ENCODE measurements at places on chromosomes 16 and 17.

DNA sequence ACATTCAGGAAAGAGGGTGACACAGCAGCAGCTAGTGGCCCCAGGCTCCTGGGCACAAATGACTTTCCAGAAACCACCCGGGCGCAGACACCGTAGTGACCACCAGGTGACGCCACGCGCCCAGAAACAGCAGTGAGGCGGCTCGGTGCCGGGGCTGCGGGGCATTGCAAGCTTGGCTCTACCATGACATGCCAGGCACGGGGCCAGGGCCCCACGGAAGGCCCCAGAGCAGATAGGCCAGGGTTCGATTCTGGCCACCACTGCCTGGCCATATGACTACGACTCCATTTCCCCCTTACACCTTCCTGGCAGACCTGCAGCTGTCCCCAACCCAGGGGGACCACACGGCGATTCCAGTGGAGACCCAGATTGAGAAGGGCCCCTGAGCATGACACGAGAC, 6.7 kb downstream of the RHBDF1 start:
- DNase-seq, result peak; percentile 84

- DNase-seq, result no peak
Observed at GRCh38 chr16:1477033-1477432, 2.2 kb upstream of the CLCN7 start.

DNA sequence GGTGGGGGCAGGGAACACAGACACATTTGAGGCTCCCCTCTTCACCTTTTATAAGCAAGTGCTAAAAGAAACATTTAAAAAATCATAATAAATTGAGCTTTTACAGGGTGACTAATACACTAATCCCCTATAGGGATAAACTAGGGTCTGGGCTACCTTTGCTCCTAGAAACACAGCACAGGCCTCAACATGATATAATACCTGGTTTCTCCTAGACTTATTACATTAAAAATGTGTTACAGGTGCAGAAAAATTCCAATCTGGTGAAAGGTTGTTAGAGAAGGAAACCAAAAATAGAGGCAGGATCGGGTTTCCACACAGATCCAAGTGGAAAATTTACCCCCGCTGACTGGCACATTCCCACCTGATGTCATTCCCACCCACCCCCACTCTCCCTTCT, 124.7 kb upstream of the NOG start:
- no peak for DNase-seq

DNA sequence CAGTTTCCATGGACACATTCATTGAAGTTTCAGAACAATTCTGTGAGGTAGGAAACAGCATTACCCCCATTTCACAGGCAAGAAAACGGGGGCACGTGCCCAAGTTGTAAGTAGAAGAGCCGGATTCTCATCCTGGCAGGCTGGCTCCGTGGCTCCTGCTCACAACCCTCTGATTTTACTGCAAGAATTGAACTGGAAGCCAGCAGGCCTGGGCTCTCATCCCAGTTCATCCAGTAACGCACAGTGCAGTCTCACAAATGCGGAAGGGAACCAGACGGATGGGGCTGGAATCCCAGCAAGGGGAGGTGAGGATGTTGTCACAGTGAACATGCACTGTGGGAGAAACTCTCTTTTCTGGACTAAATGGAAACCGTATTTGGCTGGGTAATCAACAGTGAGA, 40.7 kb upstream of the DOC2B start:
- DNase-seq, result no peak

DNA sequence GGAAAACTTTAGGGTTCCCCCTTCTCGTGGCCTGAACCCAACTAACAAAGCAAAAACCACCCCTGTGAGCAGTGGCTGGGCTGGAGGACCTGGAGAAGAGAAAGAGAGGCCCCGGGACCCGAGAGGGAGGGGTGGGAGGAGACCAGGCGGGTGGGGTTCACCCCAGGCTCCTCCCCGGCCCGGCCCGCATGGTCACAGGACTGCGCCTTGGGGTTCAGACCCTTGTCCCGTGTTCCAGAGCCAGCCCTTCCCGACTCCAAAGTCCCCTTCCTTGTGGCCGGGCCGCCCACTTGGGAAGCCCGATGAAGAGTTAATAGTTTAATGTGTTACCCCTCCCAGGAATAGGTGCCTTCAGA, 852 bp downstream of the MARVELD3 start:
- no peak for DNase-seq

DNA sequence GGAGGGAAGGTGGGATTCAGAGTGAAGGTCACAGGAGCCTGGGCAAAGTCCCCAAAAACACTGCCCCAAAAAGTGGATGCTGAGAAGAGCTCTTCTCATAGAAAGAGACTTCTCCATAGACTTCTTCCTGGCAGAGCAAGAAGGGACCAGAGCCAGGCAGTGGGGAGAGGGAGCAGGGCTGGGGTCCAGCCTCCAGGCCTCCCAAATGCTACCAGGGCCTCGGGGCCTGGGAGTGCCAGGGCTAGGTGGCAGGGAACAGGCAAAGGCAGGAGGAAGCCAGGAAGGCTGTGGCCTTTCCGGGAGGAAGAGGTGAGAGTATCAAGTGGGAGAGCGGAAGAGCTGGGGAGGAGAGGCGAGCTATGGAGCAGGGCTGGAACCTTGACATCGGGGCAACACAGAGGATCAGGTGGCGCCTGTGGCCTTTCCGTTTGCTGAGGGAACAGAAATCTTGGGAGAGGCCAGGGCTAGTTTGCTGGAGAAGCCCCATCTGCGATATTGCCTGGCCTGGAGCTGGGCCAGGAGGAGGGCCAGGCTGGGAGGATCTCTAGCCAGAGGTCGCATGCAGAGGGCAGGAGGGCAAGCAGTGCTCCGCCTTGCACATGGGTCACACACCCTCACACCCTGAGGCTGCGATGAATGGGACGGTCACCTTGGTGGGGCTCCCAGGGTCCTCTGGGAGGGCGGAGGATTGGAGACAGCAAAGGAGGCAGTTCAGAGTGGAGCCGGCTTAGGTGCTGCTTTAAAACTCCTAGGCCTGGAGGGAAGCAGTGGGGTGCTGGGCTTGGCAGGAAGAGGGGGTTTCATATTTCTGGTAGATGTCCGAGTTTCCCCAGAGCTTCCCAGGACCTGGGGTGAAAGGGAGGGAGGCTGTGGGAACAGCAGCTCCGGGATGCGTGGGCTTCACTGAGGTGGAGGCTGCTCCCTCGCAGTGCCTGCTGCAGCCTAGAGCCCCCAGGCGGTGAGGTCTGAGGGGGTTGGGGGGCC, 3.4 kb downstream of the SLC16A5 start:
- no peak for DNase-seq

DNA sequence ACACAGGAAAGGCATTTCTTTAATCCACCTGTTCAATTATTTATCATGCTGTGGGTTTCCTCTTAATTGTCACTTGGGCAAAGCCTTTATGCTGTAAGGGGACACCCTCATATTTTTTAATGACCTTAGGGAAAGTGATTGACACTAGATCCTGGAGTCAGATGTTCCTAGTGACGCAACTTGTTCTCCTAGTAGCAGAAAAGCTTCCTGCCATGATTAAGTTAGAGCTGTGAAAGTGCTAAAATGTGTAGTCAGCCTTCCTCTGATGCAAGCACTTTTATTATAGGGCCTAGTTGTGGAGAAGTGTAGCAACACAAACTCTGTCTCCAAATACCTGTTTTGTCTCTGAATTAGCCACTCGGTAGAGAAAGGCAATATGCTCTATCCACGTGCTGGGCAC, 12.3 kb downstream of the TMEM100 start:
- no peak for DNase-seq

- DNase-seq, result no peak
Observed at GRCh38 chr16:86575754-86576557, 2.4 kb upstream of the FOXL1 start.

GRCh38 chr16:6160871-6161270, 1063.3 kb upstream of the EEF2KMT start:
- DNase-seq, result no peak

DNA sequence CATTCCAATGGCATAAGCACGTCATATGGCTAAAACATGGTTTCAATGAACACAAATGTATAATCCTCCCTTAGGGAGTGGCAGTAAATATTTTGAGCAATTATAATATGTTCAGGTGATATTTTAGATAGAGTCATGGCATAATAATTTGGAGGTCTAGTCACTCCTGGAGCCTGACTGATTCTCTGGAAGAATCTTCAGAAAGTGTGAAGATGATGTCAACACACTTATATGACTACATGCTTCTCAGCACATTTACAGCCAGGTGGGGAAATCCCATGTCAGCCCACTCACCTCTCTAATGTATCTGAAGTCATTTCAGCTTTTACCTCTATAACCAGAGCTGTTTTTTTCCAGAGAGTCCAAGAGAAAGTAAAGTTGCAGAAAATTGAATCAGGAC, 474.8 kb downstream of the SHISA9 start:
- DNase-seq, result no peak

GRCh38 chr16:179211-180092, 807 bp upstream of the HBQ1 start:
- DNase-seq, result no peak

All from activated T-cell treated with anti-CD3 and anti-CD28 coated beads for 1 hour (primary cell).